Vagina (tissue), 2 donors: ENCODE measurements at places on chromosomes 1 and 21. TPM values are rescaled to one million over a fixed set of nuclear protein-coding genes. Genes with fewer than 3 reads are reported as not detected.

DNA sequence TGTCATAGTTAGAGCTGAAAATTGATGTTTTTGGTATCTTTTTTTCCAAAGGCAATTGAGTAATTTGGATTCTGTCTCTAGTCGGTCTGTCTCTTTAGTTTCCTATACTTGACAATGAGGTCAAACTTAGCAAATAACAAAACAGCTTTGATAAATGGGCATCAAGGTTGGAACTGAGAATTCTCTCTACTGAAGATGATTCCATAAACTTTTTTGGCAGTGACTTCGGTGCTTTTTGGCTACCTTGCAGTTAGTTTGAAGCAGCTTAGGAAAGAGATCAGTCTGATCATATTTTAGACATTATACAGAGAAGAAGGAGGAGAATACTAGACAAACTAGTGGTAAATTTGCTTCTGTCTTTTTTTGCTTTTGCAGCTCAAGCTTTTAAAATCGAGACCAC is 559 bp downstream of the VCAM1 start:
- no peaks in the 10 kb centered on the region for H3K27me3 ChIP-seq
- H3K36me3 ChIP-seq, result no peaks in the 10 kb centered on the region
- H3K27ac ChIP-seq, result no peak overlapping the region
- peak overlapping the region; percentile 15 for H3K4me3 ChIP-seq

GRCh38 chr1:231317306-231318014 is 20.2 kb downstream of the EXOC8 start:
- no peak overlapping the region for H3K4me3 ChIP-seq
- H3K36me3 ChIP-seq, result no peaks in the 10 kb centered on the region
- H3K27ac ChIP-seq, result no peak overlapping the region
- peak; percentile 27 for DNase-seq
- H3K27me3 ChIP-seq, result no peaks in the 10 kb centered on the region

- H3K4me1 ChIP-seq, result peaks cover 12% of the 10 kb centered on the region
- no peaks in the 10 kb centered on the region for H3K36me3 ChIP-seq
- peak overlapping the region; percentile 17 for H3K27ac ChIP-seq
- no peak overlapping the region for H3K4me3 ChIP-seq
Observed at GRCh38 chr1:178345238-178345637, 151.5 kb downstream of the CLEC20A start.

GRCh38 chr21:37257511-37257966 is 9.6 kb downstream of the VPS26C start:
- peaks cover 26% of the 10 kb centered on the region for H3K4me1 ChIP-seq
- no peaks in the 10 kb centered on the region for H3K36me3 ChIP-seq
- H3K27ac ChIP-seq, result peak overlapping the region; percentile 80
- peak overlapping the region; percentile 57 for H3K4me3 ChIP-seq

GRCh38 chr1:223022641-223023473 is 120.2 kb downstream of the TLR5 start:
- no peaks in the 10 kb centered on the region for H3K27me3 ChIP-seq
- no peak overlapping the region for H3K4me3 ChIP-seq
- H3K4me1 ChIP-seq, result peaks cover 6% of the 10 kb centered on the region
- DNase-seq, result no peak
- no peak overlapping the region for H3K27ac ChIP-seq
- no peaks in the 10 kb centered on the region for H3K36me3 ChIP-seq

DNA sequence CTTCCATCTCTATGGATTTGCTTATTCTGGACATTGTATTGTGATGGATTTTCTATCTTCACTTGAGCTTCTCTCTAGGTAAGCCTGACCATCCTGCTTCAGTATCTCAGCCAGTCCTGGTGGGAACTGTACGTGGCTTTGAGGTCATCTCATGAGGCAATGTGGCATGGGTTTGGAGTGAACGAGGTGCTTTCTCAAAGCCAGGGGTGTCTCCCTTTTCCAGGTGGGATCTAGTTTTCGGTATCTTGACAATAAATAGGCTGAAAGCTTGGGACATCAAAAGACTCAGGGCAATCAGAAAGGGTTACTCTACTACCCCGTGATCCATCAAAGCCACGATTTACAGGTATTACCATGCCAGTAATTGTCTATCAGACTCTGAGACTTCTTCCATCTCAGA is 40.8 kb downstream of the AZIN2 start:
- DNase-seq, result peak; percentile 67
- H3K36me3 ChIP-seq, result no peaks in the 10 kb centered on the region
- peaks cover 9% of the 10 kb centered on the region for H3K4me1 ChIP-seq
- no peaks in the 10 kb centered on the region for H3K27me3 ChIP-seq
- H3K4me3 ChIP-seq, result no peak overlapping the region

GRCh38 chr1:91784191-91784590 is 101.8 kb downstream of the TGFBR3 start:
- peaks cover 90% of the 10 kb centered on the region for H3K4me1 ChIP-seq
- no peak overlapping the region for H3K4me3 ChIP-seq

- no peak overlapping the region for H3K27ac ChIP-seq
- no peaks in the 10 kb centered on the region for H3K27me3 ChIP-seq
- no peaks in the 10 kb centered on the region for H3K4me1 ChIP-seq
- H3K4me3 ChIP-seq, result no peak overlapping the region
Observed at GRCh38 chr1:2352341-2352896, 38.9 kb downstream of the MORN1 start.

DNA sequence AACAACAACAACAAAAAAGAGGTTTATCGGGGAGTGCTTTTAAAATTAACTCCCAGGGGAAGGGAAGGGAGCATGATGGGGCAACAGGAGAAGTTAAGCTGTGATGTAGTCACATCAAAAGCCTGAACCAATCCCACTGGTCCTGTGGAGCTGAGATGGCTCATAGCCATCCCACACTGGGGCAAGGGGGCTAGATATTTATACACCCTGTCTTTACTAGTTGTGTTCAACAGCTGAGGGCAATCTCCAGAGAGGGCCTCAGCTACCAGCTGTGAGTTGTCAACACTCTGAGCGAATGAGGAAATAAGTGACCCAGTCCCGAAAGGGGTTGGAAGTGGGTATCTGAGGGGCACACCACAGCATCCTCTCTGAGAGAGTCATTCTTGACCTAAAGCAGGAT is 31.0 kb upstream of the CREG1 start:
- H3K4me1 ChIP-seq, result no peaks in the 10 kb centered on the region
- H3K27me3 ChIP-seq, result no peaks in the 10 kb centered on the region

GRCh38 chr1:16967962-16968361 is 12.5 kb downstream of the MFAP2 start:
- H3K27ac ChIP-seq, result no peak overlapping the region
- no peaks in the 10 kb centered on the region for H3K27me3 ChIP-seq
- H3K4me3 ChIP-seq, result no peak overlapping the region
- peaks cover 10% of the 10 kb centered on the region for H3K36me3 ChIP-seq

GRCh38 chr1:4048921-4049320 is 148.8 kb upstream of the C1orf174 start:
- no peak for DNase-seq
- H3K36me3 ChIP-seq, result no peaks in the 10 kb centered on the region
- H3K4me3 ChIP-seq, result no peak overlapping the region
- no peaks in the 10 kb centered on the region for H3K4me1 ChIP-seq

GRCh38 chr1:63408331-63408730 is 40.9 kb downstream of the ALG6 start:
- H3K27me3 ChIP-seq, result no peaks in the 10 kb centered on the region
- H3K4me3 ChIP-seq, result no peak overlapping the region
- no peak for DNase-seq
- H3K4me1 ChIP-seq, result no peaks in the 10 kb centered on the region
- peaks cover 6% of the 10 kb centered on the region for H3K36me3 ChIP-seq

DNA sequence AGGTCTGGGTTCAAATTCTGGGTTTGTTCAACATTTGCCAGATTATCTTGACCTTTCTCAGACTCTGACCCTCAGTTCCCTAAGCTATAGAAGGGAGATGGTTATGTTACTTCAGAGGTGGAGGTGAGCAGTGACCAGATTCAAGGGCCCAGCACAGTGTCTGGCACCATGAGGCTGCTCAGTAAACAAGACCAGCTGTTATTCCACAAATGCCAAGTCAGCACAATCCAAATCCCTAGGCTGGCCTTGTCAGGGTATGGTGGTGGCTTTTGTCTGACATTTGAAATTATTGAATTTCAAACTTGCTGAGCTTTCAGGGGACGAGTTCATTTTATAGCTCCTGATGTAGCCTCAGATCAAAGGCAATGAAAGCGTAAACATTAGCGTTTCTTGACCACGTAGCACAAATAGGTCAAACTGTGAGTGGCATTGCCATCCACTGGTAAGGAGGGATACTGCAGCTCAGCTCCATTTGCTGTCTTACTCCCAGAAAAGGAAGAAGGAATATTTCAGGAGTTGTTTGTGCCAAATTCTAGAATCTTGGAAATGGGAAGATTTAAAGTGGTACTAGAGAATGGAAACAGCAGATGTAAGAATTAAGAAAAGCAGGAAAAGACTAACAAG is 94.3 kb upstream of the EDN2 start:
- no peak overlapping the region for H3K4me3 ChIP-seq
- no peaks in the 10 kb centered on the region for H3K4me1 ChIP-seq
- no peak overlapping the region for H3K27ac ChIP-seq
- no peaks in the 10 kb centered on the region for H3K27me3 ChIP-seq

MYOG gene
- not detected for total RNA-seq

C4BPA gene
- not detected for total RNA-seq

SCAMP3 gene
- 44.7 TPM for total RNA-seq

ATP1A2 gene
- total RNA-seq, result 11.0 TPM

CD160 gene
- total RNA-seq, result 0.49 TPM

RPS27 gene
- total RNA-seq, result 1,771 TPM
